CD4-positive, alpha-beta T cell treated with Interleukin-12 subunit alpha and Interleukin-12 subunit beta, for 1 hour (primary cell): ENCODE measurements at places on chromosomes 13 and 19.

- DNase-seq, result no peak
These were observed 4.6 kb upstream of the SLC25A42 start for GRCh38 chr19:19059018-19059836.

- DNase-seq, result no peak
These were observed 224.6 kb upstream of the GPC6 start for GRCh38 chr13:93001866-93002461.

DNA sequence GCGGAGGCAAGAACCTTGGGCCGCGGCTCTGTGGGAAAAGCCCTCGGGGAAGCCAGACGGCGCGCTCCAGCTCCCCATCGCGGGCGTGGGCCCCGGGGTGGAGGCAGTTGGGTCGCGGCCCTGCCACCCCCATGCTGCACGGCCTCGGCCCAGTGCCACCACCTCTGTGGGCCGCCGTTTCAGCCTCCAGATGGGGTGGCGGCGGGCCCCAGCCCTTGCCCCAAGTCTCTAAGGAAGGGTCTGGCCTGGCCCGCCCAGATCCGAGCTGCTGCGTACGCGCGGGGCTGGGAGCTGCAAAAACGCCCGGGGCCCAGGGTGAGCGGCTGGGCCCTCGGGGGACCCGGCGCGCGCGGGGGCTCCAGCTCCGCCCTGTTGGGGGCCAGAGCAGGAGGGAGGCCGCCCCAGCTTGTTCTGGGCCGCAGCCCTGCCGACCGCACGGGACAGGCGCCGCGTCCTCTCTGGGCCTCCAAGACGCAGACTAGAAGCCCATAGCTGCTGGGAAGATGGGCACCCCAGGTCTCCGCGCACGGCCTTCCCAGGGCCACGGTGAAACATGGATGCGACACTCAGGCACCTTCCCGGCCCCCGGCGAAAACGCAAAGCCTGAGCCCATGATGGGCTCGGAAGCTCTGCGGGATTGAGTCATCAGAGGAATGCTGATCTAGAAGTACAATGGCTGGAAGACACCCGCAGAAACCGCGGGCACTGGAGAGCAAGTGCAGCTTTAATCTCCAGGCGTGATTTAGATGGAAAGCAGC lies 110.1 kb downstream of the KCTD15 start:
- no peak for DNase-seq

GRCh38 chr19:50537306-50537685 lies 23.6 kb upstream of the ASPDH start:
- DNase-seq, result no peak

DNA sequence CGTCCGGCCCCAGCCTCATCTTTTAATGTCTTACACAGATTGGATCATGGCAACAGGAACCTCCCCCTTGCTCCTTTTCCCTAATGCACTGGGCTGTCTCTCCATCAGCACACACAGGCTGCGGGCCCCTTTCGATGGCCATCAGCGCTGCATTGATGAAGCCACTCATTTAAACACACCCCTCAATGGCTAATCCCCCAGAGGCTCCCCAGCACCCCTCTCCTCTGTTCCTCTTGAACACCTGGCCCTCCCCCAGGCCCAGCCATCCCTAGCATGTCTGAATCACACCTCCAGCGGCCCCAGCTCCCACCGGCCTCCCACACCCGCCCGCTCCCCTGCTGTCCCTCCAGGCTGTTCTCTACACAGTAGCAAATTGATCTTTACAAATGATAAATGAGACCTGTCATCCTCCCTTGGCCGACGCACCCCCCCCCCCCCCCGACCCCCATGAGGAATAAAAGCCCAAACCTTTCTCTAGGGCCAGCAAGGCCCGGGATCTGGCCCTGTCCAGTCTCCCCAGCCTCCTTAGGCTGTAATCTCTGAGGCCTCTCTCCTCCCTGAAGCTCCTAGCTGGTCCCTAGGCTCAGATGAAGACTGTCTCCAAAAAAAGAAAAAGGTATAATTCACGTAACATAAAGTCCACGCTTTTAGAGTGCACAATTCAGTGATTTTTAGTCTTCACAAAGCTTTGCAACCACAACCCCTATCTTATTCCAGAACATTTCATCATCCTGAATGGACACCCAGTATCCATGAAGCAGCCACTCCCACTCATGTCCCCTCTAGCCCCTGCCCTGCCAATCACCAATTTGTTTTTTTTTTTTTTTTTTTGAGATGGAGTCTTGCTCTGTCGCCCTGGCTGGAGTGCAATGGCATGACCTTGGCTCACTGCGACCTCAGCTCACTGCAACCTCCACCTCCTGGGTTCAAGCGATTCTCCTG lies 7.4 kb downstream of the RPL28 start:
- DNase-seq, result no peak

DNA sequence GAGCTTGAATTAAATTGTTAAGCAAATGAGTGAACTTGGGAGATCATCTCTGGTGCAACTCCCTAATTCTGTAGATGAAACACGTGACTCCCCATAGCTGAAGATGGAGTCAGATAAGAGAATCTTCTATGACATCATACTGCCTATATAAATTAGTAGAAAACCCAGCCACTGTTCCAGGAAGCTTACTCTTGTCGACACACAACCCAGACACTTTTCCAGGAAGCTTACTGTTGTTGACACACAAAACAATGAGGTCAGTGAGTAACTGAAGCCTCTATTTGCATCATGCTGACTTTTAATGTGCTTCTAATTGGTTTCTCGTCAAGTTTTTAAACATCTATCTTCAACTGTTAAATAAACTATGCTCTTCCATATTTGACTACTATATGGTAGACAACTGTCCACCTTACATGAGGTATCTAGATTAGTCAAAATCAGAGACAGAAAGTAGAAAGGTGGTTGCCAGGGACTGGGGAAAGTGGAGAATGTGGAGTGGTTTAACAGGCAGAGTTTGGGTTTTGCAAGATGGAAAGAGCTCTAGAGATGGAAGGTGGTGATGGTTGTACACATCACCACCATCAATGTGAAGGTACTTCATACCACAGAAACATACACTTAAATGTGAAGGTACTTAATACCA lies 168.2 kb downstream of the FGF14 start:
- no peak for DNase-seq

DNA sequence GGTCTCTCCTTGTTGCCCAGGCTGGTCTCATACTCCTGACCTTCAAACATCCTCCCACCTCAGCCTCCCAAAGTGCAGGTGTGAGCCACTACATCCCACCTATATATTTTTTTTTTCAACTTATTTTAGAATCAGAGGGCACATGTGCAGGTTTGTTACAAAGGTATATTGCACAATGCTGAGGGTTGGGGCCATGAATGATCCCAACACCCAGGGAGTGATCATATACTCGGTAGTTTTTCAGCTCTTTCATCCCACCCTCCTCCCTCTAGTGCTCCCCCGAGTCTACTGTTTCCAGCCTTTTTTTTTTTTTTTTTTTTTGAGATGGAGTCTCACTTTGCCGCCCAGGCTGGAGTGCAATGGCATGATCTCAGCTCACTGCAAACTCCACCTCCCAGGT lies 38.4 kb upstream of the ADGRE1 start:
- DNase-seq, result no peak

DNA sequence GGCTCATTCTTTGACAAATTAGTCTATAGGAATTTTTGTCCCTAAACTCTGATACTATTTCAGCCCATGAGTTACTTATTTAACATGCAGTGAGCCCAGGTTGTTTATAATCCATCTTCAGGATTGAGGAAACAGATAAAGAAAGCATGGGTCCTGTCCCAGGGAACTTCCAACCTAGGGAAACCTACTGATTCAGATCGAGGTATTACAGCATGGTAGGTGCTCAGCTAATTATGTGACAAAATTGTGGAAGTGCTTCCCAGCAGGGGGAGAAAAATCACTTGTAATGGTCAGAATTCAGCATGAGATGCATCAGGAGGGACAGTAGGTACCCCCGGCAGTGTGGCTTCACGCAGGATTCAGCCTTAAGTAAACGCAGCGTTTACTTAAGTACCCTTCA lies 171.3 kb downstream of the NUFIP1 start:
- no peak for DNase-seq

GRCh38 chr13:96988441-96988840 lies 5.8 kb downstream of the OXGR1 start:
- DNase-seq, result no peak

- DNase-seq, result no peak
These were observed 615.5 kb downstream of the FGF9 start for GRCh38 chr13:22286338-22286737.

DNA sequence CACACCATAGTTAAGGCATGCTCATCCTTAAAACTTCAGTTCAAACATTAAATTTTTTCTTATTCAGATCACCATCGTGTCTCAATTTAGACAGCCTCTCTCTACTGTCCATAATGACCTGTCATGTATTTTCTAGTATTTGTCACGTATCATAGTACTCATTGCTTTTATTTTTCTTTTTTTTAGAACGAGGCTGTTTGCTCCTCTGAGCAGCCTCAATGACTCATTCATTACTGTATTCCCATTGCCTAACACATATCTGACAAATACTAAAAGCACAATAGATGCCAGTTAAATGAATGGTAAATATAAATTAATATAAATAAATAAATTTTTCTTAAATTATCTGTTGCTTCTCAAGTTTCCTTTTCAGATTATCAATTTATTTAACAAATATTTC lies 245.5 kb downstream of the TUBA3C start:
- DNase-seq, result no peak

DNA sequence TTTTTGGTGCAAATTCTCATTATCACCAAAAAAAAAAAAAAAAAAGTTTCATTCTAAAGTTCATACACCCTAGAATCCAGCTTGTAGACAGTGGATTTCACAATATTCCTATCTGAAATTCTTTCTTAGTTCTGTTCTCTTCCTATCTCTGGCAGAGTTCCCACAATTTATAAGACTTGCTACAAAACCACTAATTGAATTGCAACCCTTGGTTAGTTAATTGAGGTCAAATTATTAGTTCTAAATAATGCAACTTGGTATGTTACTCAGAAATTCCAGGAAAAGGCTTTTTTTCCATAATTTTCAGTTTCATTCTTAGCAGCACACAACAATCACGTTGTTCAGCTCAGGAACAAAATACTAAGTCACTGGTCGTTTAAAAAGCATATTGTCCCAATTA lies 58.5 kb downstream of the SPATA13 start:
- DNase-seq, result no peak

DNA sequence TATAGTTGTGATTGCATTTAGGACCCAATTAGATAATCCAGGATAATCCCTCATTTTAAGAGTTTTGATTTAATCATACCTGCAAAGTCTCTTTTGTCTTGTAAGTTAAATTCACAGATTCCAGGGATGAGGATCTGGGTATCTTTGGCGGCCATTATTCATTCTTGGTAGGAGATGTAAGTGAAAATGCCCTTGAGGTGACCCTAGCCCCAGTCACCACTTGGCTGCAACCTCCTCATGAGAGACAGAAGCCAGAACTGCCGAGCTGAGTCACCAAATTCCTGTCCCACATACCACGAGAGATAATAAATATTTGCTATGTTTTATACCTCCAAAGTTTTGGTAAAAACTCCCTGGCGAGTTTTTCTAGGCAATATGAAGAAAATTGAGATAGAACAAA lies 389.4 kb downstream of the RFC3 start:
- DNase-seq, result no peak

- DNase-seq, result no peak
These were observed 1.3 kb upstream of the INTS6 start for GRCh38 chr13:51453959-51454703.

GRCh38 chr19:44890366-44891015 lies 563 bp upstream of the TOMM40 start:
- DNase-seq, result no peak

DNA sequence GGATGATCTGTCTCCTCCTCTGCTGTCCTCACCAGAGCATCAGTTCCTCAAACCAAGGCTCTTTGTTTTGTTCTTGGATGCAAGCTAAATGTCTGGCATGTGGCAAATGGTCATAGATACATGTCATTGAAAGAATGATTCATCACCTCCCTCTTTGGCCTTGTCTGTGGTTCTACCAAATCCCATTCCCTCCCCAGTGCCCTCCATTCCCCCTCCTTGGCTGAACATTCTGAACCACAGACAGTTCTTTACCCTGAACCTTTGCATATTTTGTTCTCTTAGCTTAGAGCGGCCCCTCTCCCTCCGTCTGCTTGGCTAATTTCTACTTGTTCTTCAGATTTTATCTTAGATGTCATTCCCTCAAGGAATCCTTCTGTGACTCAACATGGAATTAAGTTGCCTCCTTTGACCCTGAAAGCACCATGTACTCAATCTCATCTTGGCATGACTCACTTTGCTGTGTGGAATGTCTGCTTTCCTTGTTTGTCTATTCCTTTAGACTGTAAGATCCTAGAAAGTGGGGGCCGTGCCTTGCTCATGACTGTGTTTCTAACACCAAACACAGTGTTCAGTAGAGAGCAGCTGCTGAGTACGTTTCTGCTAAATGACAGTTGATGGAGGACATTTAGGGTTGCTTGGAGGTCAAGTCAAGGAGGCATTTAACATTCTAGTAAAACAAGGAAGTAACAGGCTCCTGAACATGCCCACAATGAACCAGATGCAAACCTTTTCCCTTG lies 8.1 kb downstream of the ALOX5AP start:
- DNase-seq, result no peak

DNA sequence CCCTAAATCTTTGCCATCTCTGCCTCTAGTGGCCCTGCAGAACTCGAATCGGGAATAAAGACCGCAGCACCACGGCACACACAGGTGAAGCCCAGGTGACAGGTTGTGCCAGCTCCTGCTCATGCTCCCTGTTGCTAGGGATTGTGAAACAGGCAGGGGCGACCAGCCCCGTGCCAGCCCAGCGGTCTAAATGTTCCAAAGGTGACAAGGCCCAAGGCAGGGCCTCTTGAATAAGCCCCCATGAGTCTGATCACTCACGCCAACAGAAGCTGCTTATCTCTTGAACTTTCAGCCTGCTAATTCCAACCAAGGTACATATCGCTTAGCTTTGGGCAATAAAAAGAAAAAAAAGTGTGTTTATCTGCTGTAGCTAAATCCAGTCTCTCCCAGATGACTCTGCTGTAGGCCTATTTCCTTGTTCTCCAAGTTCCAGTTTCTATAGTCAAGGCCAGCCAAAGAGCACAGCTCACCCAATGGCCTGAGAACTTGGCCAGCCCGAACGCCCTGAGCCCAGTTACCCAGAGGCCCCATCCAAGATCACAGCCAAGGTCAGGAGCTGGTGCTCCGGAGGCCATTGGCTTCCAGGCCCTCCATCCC lies 191.1 kb upstream of the GPR12 start:
- no peak for DNase-seq

DNA sequence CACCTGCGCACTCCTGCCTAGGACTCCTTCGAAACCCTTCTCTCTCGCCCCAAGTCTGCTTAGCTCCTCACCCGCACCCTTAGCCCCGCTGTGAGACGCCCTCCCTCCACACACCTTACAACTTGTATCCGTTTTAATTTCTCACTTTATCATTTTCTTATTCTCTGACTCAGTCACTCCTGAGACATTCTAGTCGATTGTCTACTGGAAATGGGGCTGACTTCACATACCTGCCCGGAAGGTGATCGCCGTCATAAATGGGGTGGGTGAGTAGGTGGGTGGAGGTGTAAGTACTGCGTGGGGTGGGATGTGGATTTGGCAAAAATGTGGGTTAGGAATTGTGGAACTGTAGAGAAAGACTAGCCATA lies 714 bp downstream of the NDFIP2 start:
- DNase-seq, result peak; percentile 44

DNA sequence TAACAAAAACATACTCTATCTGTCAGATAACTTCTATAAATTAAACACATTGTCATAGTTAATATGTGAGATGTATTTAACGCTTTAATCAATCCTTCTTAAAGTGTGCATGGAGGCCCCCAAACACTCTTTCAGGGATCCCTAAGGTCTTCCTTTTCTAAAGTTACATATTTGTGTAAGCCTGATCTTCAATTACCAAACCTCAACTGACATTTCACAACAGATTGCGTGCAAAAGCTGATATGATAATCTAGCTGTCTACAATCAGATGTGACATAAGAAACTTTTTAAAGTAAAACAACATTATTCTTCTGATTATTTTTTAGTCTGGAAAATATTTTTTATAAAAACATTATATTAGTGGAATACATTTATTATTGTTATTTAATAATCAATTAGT lies 1850.4 kb downstream of the OLFM4 start:
- no peak for DNase-seq
